Left forelimb (tissue), 1 donor: ENCODE measurements at places on chromosomes 2 and 18.
A peak's percentile ranks its signal among the peaks of the same experiment; 100 is the strongest.

DNA sequence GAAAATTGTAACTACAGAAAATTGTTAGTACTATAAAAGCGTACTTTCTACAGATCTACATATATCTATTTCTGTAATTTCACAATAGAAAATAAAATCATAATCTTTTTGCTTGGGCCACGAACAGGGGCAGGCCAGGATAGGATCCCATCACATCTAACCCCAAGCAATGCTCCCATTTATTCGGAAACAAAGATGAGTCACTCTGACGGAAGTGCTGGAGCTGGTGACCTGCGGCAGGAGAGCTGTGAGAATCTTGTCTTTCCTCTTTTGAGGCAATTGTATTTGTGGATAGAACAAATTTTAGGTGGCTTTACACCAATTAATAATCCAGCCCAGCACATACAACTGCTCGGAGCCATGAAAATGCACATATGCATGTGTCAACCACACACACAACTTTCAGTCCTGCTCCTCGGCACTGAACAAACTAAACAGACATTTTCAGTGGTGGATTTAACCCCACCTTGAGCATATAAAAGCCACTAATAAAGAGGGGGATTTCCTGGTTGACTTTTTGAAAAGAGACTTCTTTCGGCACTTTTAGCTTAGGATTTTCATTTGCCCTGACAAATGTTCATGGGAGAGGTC lies 22.3 kb upstream of the INSIG2 start:
- DNase-seq = no peak

DNA sequence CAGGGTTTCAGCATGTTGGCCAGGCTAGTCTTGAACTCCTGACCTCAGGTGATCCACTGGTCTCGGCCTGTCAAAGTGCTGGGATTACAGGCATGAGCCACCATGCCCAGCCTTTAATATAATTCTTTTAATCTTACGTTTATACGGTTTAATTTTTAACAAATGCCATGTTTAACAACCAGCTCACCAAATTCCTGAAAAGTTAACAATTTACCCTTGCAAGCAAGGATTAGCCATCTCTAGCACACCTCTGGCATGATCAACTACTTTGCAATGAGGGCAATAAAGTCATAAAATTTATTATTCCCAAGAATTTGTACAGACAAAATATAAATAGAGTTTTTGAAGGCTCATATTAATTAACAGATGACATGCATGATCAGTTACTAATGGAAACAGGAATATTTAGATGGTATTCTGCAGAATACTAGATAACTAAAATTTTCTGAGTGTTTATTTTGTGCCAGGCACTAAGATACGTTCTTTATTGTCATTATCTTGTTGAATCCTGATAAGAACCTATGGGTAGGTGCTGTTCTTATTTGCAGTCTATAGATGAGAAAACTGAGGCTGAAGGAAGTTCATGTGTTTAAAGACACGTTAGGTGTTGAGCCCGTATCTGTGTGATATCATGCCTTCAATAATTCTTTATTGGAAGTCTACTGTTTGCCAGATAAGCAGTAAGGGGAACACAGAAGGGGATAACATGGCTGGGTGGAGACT lies 190.1 kb downstream of the CDCA7 start:
- DNase-seq = no peak

- DNase-seq = no peak
Observed at GRCh38 chr2:158782136-158782535, 13.0 kb upstream of the DAPL1 start.

GRCh38 chr2:176637486-176638166 lies 368.4 kb downstream of the MTX2 start:
- peak; percentile 86 for DNase-seq

DNA sequence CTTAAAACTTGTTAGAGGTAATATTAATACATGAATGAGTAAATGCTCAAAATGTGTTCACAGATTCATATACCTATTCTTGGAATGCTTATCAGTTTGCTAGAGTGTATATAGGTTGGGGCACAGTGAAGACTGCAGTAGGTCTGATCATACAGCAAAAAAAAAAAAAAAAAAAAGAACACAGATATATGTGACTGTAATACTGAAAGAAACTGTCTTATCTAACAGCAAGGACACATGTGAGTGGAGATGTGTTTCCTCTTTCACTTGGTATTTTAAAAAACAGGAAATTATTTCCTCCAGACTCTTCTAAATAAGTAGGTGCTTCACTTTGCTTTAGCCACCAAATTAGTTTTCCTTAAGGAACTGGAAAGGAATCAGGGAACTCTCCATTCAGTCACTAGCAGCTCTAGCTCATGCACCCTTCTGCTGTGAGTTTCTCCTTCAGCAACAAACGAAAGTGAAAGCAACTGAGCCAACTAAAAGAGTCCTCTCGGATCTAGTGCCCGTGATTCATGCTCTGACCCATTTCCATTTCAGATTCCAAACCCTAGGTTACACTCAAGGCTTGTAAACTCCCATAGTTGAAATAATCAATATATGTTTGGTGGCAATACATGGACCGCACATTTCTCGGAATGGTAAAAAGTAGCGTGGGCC lies 98.5 kb downstream of the DSEL start:
- DNase-seq = no peak
